NCI-H774 (cell line): ENCODE measurements at places on chromosomes 11 and 22.

- DNase-seq, result no peak
Observed at GRCh38 chr11:39268176-39268690, 2191.2 kb downstream of the LRRC4C start.

DNA sequence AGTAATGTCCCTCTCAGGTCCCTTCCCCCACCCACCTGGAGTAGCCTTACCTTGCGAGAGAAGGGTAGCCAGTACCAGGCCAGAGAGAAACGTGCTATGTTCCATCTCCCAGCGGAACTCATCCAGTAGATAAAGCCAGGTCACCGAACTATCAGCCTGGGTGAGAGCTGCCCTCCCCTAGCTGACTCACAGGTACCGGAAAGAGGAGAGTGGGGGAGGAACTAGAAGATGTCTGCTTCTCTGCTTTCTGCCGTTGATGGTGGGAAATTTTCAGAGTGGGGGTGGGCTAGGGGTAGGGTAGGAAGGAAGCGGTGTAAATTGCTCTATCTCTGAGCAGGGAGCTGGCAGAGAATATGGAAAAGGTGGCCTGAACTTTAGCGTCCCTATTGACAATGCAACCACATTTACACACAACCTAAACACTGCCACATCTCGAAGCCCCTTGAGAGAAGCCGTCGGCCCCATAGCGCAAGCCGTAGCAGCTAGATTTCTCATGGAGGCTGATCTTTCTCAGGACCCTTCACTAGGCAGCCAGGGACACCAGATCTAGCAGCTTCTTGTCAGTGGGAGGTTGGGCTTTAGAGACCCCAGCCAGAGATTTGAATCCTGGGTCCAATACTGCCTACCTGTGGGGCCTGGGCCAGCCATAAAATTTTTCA is at the start of gene CD3D:
CD3D (minus strand) TSS at position 203 of the 659 bp plus-strand sequence; CDS start at position 105, 98 bp downstream.
- DNase-seq, result no peak

GRCh38 chr11:100883830-100884229 is 196.7 kb downstream of the ARHGAP42 start:
- no peak for DNase-seq

DNA sequence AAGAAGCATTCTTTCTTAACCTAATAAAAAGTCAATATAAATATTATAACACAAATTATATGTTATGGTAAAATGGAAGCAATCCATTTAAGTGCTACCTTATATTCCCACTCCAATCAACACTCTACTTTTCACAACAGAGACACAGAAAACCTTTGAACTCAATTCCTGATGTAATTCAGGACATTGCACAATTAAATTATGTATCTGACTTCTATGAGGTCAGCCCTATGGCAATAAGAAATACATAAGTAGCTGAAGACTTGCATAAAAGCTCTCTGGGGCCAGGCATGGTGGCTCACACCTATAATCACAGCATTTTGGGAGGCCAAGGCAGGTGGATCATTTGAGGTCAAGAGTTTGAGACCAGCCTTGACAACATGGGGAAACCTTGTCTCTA is 6.8 kb downstream of the OR4D10 start:
- no peak for DNase-seq

- DNase-seq, result no peak
Observed at GRCh38 chr22:36565686-36566085, 36.7 kb upstream of the EIF3D start.

GRCh38 chr22:44542561-44543222 is 44.7 kb upstream of the RTL6 start:
- no peak for DNase-seq

GRCh38 chr22:19385221-19385906 is 46.2 kb downstream of the HIRA start:
- DNase-seq, result no peak

- DNase-seq, result no peak
Observed at GRCh38 chr11:69460540-69461257, 20.8 kb upstream of the LINC01488 start.

GRCh38 chr11:44747316-44747715 is 20.6 kb downstream of the TSPAN18 start:
- no peak for DNase-seq

- no peak for DNase-seq
Observed at GRCh38 chr11:13045734-13046133, 36.6 kb downstream of the RASSF10 start.

- peak; percentile 50 for DNase-seq
Observed at GRCh38 chr11:102317768-102318103, 452 bp downstream of the BIRC3 start.

DNA sequence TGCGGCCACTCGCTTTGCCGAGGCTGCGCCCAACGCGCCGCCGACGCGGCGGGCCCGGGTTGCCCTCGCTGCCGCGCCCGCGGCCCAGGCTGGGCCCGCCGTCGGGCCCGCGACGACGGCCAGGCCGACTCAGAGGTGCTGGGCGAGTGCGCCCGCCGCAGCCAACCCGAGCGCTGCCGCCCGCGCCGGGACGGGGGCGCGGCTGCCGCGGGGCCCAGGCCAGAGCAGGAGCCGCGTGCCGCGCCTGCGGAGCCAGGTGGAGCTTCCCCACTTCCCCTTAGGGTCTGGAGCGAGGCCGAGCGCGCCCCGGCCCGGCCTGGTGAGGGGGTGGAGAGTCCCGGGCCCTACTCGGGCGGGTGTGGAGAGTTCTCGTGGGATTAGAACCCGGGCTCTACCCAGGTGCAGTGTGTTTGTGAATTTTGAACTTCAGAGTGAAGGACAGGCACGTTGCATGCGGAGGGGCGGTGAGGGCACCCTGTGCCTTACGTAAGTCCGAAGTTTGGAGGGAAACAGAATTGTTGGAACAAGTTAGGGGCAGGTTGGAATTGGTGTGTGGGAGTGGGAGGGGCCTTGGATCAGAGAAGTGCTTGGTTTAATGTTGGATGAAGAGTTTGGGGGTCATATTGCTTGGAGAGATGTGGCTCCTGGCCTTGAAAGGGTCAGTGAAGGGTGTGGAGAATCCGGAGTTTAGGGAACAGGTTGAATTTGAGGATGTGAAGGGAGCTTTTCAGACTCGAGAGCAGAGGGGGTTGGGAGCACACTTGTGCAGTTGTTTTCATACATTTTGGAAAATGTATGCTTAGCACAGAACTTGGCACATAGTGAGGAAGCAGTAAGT is 697 bp downstream of the RNF169 start:
- peak; percentile 34 for DNase-seq

GRCh38 chr22:45879552-45879949 is 97.4 kb downstream of the WNT7B start:
- DNase-seq, result no peak

- no peak for DNase-seq
Observed at GRCh38 chr11:119089319-119089718, 4.6 kb downstream of the HMBS start.

GRCh38 chr11:84061726-84062125 is 775.6 kb upstream of the CCDC90B start:
- peak; percentile 62 for DNase-seq

DNA sequence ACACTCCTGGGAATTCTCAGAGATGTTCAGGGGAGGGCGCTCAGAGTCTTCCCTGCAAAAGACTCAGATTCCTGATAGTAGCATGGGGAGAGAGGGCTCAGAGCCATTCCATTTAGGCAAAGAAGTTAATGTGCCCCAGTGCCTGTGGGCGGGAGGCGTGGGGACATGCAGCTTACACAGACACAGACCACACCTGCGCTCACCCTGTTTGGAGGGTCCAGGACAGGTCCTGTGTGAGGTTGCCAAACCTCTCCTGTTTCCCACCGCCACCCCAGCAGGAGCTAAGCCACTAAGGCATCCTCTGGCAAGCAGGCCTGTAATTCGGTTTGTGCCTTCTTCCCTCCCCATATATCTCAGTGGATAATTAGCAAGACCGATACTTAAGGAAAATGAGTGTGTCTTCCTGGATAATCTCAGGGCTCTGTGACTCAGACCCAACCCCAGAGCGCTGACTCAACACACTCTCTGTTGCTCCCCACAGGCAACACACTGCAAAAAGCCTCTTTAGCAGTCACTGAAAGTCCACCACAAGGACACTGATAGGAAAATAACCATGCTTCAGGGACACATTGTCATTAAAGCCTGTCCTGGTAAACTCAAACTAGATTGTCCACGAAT is 118.9 kb upstream of the LMO1 start:
- DNase-seq, result no peak

DNA sequence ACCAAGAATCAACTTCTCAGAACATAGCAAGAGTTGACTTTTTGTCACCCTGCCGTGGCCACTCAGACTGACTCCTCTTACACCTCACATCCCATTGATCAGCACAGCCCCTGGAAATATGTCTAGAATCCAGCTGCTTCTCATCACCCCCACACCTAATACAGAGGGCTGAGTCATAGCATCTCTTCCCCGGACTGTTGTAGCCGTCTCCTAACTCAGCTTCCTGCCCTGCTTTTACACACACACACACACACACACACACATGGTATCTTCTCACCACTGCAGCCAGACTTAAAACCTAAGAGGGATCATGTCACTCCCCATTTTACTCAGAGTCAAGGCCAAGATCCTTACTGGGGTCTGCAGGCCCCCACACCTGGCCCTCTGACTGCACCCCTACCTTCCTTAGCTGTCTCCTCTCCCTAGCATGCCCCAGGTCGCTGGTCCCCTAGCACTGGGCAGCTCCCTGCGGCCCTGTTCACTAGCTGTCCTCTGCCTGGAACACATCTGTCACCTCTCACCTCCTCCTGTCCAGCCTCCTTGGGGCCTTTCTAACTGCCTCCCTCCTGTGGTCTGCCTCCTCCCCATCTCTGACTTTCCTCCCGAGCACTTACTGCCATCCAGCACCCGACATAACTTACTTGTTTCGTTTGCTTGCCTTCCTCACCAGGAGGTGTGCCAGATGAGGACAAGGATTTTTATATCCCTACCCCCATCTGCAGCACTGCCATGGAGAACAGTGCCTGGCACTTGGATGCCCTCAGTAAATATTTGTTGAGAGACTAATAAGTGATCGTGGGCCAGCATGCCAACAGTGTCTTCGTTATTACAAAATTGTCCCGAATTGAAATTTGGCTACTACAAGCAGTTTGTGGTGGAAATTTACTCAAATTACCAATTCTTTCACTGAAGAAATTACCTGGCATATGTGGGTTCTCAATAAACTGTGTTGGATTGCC is 61.9 kb downstream of the BMAL1 start:
- DNase-seq, result no peak

DNA sequence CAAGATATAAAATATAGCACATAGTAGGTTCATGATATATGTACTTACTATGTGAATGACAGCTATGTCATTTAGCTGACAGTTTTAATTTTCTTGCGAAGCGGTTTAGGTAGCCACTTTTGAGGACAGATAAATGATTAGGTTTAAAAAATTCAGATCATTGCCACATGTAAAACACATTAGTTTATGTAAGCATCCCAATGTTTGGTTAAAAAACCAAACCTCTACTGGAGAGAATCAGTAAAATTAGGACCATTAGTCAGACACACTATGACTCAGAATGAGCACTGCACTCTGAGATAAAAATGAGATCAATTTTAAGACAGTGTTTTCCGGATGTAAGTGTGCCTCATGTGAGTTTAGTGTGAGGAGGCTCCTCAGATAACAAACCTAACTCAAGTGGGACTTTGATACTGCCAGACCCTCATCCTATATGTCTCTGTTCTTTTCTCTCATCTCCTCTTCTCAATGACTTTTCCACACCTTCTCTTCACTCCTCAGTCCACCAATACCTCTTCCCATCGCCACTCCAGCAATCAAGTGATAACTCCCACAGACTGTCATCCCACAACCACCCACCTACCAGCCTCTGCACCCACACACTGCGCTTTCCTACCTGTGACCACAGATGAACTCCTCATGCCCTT is 6.8 kb upstream of the OR2AT4 start:
- DNase-seq, result no peak

DNA sequence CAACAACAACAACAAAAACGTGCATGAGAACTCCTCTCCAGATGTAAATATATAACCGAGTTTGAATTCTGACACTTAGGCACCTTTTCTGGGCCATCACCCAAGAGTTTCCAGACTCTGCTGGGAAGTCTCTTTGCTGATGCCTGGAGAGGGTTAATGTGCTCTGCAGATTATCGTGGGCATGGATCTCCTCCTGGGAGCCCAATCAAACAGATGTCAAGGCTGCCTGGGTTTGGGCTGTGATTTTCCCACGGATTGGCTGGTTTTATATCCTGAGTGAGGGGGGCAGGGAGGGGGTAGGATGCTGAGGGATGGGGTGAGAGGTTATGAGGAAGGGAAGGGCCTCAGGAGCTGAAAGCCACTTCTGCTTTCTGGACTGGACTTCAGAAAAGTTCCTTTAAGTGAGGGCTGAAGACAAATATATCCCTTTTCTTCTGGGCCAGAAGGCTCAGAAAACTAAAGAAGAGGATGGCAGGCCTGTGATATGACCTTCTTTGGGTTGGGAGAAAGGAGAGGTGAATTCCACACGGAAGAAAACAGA is 4.2 kb downstream of the ELF5 start:
- DNase-seq, result no peak

- no peak for DNase-seq
Observed at GRCh38 chr11:7871056-7871455, 60.0 kb downstream of the OR10A6 start.

DNA sequence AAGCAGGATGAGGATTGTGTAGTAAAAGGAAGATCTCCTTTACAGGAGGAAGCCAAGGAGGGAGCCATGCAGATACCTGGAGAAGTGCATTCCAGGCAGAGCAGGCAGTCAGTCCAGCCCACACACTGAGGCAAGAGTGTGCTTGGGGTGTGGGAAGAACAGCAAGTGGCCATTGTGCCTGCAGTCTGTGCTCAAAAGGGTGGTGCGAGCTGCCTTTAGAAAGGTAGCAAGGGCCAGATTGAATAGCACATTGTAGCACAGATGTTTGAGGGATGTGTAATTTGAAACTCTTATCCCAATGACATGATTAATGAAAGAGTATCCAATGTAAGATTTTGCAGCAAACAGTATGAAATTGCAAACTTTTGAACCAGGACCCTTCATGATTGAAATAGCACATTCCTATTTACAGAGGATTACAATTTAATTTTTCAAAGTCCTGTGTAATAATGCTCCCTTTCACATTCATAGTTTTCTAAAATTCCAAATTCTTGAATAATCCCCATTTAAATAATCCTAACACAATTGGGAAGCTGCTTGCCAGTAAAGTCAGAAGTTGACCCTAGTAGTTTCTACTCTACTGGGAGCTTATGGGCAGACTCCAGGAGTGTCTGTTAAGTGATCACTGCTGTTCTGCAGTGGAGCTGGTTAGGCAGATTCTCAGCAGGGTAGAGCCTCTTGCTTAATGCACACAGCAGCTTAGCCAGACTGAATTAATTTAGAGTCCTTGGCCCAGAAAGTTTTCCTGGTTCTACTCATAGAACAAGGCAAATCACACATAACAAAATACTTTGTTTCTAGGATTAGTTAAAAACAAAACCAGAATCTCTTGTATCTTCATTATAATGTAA is 78.1 kb downstream of the CYB5R2 start:
- no peak for DNase-seq

DNA sequence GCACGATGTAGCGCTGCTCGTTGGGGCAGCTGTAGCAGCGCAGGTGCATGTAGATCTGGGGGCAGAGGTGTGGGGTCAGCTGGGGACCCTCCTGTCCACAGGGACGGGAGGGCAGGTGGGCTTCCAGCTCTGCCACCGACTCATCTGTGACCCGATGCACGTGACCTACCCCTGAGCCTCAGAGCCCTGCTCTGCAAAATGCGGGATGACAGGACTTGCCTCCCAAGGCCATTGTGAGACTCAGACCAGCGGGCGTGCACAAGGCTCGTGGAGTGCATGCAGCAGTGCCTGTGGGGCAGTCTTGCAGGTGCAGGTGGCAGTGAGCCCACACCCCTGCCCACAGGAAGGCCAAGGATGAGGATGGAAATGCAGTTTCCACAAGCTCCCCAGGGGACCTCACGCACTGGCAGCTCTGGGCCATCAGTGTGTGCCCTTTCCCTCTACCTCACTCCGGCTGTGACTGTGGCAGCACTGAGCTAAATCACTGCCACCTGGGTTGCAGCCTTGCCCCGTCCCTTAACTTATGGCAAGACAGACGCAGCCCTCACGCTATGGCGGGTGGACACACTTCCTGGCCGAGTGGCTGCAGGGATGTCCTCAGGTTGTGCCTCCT is 26.7 kb downstream of the TMEM184B start:
- no peak for DNase-seq
